AG04450 (cell line): ENCODE measurements at places on chromosomes 2 and 18.

DNA sequence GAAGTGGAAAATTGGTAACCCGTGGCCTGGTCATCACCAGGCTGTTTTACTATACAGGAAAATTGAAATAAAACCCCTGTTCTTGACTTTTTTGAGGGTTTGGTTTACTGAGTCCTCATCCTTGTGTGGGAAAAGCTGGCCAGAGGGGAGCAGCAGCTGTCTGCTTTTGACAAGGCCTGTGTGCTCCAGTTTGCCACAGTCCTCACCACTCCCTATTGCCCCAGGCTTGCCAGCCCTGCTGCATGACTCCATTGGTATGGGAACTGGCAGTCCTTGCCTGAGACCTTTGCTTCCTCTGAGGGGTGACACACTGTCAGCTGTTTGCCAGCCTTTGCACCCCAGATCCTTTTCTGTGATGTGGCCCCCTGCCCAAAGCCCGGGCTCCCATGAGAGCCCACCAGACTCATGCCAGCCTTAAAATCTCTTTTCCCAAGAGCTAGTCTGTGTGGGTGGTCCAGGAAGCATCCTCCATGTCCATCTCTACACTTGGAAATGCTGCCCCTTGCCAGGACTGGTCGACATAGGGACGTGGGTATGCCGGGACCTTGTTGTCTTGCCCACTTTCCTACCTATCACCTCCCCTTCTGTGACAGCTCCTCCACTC lies 39.0 kb downstream of the GLI2 start:
- DNase-seq = no peak

GRCh38 chr18:31270578-31270977 lies 47.4 kb upstream of the DSG1 start:
- no peak for DNase-seq

DNA sequence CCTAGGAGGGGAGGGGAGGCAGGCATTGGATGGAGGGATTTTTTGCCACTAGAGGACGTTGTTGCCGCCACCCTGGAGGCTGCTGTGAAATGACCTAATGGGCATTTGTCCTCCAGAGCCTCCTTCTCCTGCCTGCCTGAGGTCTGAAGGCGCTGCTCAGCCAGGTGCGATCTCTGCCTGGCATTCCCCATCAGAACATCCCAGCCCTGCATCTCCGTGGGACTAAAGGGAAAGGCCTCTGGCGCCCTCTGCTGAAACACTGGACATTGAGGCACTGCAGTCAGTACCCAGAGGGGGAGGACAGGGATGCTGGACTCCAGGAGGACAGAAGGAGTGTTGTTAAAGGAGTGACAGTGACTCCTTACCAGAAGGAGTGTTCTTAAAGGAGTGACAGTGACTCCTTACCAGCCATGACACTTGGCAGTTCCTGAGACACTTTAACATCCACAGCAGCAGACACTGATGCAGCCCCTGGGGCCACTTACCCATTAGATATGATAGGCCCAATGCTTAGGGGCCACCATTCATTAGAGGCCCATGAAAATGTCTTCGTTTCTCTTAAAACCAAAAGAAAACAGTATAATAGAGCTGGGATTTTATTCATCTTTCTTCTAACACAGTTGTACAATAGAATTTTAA lies 17.0 kb downstream of the THNSL2 start:
- no peak for DNase-seq

GRCh38 chr2:42978175-42978886 lies 185.9 kb upstream of the HAAO start:
- no peak for DNase-seq

- DNase-seq = no peak
Measured at GRCh38 chr2:10792660-10793400, 19.8 kb downstream of the PDIA6 start.

GRCh38 chr2:176566496-176566895 lies 297.3 kb downstream of the MTX2 start:
- DNase-seq = no peak

DNA sequence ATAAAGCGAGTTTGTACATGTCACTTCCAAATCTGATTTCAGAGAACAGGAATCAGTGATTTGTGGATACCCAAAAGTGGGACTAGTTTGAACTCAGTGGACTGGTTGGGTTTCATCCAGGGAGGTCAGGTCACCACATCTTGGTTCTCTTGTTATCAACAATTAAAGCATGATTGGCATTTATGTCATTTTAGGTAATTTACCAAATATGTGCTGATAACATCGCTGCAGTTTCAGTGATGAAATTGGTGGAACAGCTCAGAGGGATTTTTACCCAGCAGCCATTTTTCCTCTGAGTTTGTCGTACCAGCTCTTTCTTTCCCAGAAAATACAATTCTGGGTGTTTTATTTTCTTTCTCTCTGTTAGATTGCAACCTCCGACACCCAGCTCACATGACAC lies 33.4 kb downstream of the TMEM18 start:
- DNase-seq = no peak

- DNase-seq = no peak
Measured at GRCh38 chr2:12211326-12212175, 465.1 kb downstream of the LPIN1 start.

GRCh38 chr2:222399038-222399783 lies 25.1 kb upstream of the SGPP2 start:
- no peak for DNase-seq

DNA sequence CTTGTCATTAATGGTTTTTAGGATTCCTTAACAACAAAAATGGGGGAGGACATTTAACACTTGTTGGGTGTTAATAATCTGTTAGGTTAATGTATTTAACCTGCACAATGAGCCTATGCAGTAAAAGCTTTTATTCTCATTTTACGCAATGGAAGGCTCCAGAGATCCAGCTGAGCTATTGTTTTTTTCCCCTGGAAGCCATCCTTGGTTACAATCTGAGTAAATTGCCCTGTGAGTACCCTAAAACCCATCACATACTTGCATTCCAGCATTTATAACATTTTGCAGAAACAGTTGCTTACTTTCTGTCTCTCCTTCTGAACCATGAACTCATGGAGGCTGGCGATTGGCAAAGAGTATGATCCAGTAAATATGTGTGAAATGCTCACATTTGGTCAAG lies 30.2 kb upstream of the DOCK10 start:
- no peak for DNase-seq

DNA sequence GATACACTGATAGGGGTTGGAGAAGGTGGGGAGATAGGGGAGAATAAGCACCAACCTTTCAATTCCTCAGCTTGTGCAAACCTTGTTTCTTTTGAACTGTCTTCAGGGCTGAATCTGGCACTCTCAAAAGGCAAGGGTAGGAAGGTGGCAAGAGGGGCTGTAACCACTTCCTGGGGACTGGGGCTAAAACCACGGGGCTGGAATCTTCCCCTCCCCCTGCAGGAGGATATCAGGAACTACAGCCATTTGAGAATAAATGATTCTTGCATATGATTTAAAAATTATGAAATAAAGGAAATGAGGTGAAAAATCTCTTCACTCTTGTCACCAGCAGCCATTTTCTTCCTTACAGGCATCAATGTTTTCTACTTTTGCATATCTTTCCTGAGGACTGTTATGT lies 50.8 kb downstream of the ATOH8 start:
- DNase-seq = no peak

DNA sequence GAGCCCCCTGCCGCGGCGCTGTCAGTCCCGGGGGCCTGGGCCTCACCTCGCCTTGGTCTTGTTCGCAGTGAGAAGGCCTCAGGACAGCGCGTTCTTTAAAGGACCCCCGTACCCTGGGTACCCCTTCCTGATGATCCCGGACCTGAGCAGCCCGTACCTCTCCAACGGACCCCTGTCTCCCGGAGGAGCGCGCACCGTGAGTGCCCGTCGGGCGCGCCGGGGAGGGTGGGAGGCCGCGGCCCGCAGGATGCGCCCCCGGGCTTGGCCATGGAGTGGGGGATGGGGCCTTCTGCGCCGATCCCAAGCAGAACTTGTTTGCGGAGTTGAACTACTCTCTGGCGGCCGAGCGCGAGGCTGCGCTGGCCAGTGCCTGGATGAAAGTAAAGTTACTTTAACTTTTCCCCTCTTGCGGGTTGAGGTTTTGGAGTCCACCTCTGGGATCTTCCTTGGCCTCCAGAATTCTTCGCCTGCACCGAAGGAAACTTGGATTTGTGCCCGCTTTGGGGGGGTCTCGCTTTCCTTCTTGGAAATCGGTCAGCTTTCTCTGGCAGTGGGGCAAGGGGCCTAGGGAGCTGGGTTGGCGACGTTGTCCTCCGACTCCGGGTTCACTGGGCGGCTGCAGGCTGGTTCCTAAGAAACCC lies 1.2 kb downstream of the TCF7L1 start:
- DNase-seq = no peak

DNA sequence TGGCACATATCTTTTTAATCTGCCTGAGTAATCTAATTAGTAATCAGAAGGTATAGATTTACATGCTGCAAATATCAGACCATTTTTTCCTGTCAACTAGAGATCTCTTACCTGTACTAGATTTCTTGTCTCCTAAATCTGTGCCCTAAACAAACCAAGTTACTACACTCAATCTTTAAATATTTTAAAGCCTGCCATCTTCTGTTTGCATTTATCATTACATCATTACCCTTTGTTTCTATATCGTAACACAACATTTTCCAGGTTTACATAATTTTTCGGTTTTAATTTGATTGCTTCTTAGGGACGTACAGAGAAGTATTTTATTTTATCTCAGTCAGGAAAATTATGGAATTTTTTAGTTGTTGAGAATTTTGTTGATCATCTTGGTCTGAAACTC lies 25.7 kb downstream of the PSMA8 start:
- no peak for DNase-seq
